ENCODE measurements at places on chromosomes 16 and 17. TPM values are rescaled to one million over a fixed set of nuclear protein-coding genes. Genes with fewer than 3 reads are reported as not detected.

OR4D1 gene
- total RNA-seq = not detected

KCTD19 gene
- 0.84 TPM for total RNA-seq

TOP2A gene
- total RNA-seq = 252 TPM

MYOCD gene
- total RNA-seq = 1.5 TPM

KRT27 gene
- total RNA-seq = not detected

HIRIP3 gene
- total RNA-seq = 17.1 TPM

MYH11 gene
- not detected for total RNA-seq

SLFN13 gene
- 23.2 TPM for total RNA-seq

ITGAX gene
- total RNA-seq = 2.8 TPM

KRT15 gene
- 6.3 TPM for total RNA-seq

GNG13 gene
- total RNA-seq = not detected

IL32 gene
- total RNA-seq = 51.5 TPM

RAP1GAP2 gene
- total RNA-seq = 3.8 TPM

KAT7 gene
- total RNA-seq = 50.4 TPM

NR1D1 gene
- 5.7 TPM for total RNA-seq
